ENCODE measurements at places on chromosomes 11 and 22.

DNA sequence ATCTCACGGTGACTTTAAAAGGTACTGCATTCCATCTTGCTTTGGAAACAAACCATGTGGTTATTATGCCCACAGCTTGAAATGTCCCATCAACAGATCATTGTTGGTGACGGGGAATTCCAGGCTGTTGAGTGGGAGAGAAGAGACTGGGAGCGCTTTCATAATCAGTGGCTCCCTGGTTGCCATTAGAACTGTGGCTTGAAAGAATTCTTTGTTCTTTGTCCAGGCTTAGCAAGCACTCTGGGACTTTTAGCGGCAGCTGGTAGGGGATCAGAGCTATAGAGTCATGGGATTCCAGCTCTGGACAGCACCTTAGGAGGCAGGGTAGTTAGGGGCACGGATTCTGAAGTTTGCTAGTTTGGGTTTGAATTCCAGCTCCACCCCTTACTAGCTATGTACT is 22.0 kb downstream of the MMP20 start:
- DNase-seq = no peak

GRCh38 chr11:95466416-95466815 is 235.4 kb upstream of the SESN3 start:
- no peak for DNase-seq

GRCh38 chr11:113729456-113729855 is 23.3 kb upstream of the TMPRSS5 start:
- DNase-seq = no peak

GRCh38 chr11:8268530-8269400 is 5.1 kb upstream of the LMO1 start:
- no peak for DNase-seq

GRCh38 chr11:113106507-113106906 is 145.3 kb downstream of the NCAM1 start:
- DNase-seq = no peak

DNA sequence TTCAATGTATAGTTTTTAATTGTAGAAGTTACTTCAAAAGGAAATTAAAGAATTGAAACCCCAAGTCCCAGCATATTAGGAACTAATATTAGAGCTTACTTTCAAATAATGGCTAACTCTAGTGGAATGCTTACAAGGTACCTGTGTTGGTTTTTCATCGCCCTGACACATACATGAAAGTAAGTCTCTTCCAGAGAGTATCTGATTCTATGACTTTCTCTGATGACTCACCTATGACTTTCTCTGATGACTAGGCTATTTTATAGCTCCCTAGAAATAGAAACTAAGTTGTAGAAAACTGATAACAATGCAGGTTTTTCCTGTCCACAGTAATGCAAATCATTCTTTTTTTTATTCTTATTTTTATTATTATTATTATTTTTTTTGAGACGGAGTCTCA is 33.6 kb upstream of the MMP7 start:
- DNase-seq = no peak

All from CD4-positive, alpha-beta T cell treated with Interleukin-12 subunit alpha and Interleukin-12 subunit beta, for 1 hour (primary cell).